ENCODE measurements at places on chromosomes 5 and 9. TPM values are rescaled to one million over a fixed set of nuclear protein-coding genes. Genes with fewer than 3 reads are reported as not detected.

SLC36A3 gene
- not detected for total RNA-seq

RNF183 gene
- 3.1 TPM for total RNA-seq

FCN1 gene
- 24.3 TPM for total RNA-seq

FOXD4L5 gene
- 0.06 TPM for total RNA-seq

C9orf153 gene
- total RNA-seq, result 0.70 TPM

PTGER4 gene
- 47.2 TPM for total RNA-seq

TSSK1B gene
- total RNA-seq, result 0.70 TPM

SPEF2 gene
- 35.0 TPM for total RNA-seq

SLF1 gene
- 11.3 TPM for total RNA-seq

PCAT7 gene
- total RNA-seq, result 0.06 TPM

PURA gene
- total RNA-seq, result 15.7 TPM

NDUFB6 gene
- total RNA-seq, result 65.6 TPM

PGM5 gene
- total RNA-seq, result 54.2 TPM

BARX1 gene
- 0.23 TPM for total RNA-seq

CARTPT gene
- total RNA-seq, result 0.23 TPM

EXD3 gene
- total RNA-seq, result 32.1 TPM

OTP gene
- not detected for total RNA-seq

PCDHGC5 gene
- 4.8 TPM for total RNA-seq

C9orf50 gene
- total RNA-seq, result 0.70 TPM
